ENCODE measurements at places on chromosomes 6 and 20.

GRCh38 chr6:46381579-46381978 is 109.7 kb downstream of the RCAN2 start:
- H3K36me3 ChIP-seq, result no peaks in the 10 kb centered on the region
- no peak for DNase-seq
- H3K27me3 ChIP-seq, result no peaks in the 10 kb centered on the region

- H3K4me3 ChIP-seq, result no peak overlapping the region
- H3K36me3 ChIP-seq, result peaks cover 85% of the 10 kb centered on the region
- H3K27me3 ChIP-seq, result no peaks in the 10 kb centered on the region
- peak; percentile 49 for DNase-seq
- no peaks in the 10 kb centered on the region for H3K4me1 ChIP-seq
Observed at GRCh38 chr20:45946149-45946970, 11.9 kb downstream of the PCIF1 start.

DNA sequence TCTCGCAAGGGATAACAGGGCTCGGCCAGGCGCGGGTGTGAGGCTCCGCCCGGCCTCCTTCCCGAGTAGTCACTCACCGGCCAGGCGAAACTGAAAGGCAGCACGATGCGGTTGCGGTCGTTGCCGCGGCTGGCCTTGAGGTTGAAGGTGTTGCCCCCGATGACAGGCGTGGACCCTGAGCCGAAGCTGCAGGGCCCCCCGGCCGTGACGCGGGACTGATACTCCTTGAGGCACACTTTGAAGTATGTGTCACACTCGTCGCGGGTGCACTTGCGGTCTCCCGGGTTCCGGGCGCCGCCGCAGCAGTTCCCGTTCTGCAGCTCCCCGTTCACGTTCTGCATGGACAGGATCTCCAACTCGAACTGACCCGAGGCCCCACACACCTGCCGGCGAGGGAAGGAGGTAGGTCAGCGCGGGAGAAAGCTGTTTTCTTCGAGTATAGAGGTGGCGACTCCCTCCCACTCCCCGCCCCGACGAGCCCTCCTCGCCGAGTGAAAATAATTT is 1.1 kb downstream of the JAG1 start:
- H3K4me3 ChIP-seq, result peak overlapping the region; percentile 94
- H3K27me3 ChIP-seq, result no peaks in the 10 kb centered on the region
- peaks cover 5% of the 10 kb centered on the region for H3K36me3 ChIP-seq
- peak; percentile 56 for DNase-seq

DNA sequence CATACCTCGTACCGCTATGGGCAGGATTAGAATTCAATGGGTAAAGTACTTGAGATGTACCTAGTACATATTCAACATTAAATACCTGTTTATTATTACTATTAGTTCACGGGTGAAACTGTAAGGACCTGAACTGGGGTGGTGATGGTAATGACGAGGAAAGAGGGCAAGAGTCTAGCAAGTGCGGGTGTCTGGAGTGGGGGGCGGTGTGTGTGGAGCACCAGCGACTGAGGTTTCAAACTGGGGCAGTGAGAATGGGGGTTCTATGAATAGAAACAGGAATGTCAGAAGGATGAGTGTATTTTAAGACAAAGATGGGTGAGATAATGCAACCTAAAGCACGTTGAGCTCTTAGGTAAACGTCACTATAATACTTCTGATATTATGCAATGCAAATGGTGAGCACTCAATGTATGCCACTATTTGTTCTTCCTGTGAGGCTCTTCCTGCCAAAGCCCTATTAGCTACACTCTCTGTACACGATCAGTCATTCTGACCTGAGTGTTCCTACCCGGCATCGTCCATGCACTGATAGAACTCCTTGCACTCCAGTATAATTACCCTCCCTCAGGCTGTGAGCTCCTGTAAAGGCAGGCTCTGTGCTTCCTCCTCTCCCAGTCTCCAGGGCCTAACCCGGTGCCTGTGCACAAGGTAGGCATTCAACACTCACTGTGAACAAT is 55.0 kb downstream of the ALDH5A1 start:
- no peaks in the 10 kb centered on the region for H3K27me3 ChIP-seq
- no peak overlapping the region for H3K27ac ChIP-seq
- H3K4me3 ChIP-seq, result no peak overlapping the region
- H3K36me3 ChIP-seq, result no peaks in the 10 kb centered on the region
- DNase-seq, result no peak
